Neural progenitor cell (in vitro differentiated cells): ENCODE measurements at places on chromosomes 16 and 17. TPM values are rescaled to one million over a fixed set of nuclear protein-coding genes. Genes with fewer than 3 reads are reported as not detected.

Gene IGSF6
- not detected in 2 replicates for total RNA-seq

Gene ABCA3
- 9.7 and 10.8 TPM in 2 replicates for total RNA-seq

Gene SLFN14
- total RNA-seq, result not detected in 2 replicates

Gene AGRP
- not detected in 2 replicates for total RNA-seq

Gene KIF18B
- 15.1 and 46.0 TPM in 2 replicates for total RNA-seq

Gene G6PC1
- total RNA-seq, result not detected in 2 replicates

Gene ITPRIPL2
- 3.7 and 5.4 TPM in 2 replicates for total RNA-seq

Gene MT4
- not detected in 2 replicates for total RNA-seq

Gene CSH1
- total RNA-seq, result not detected in 2 replicates

Gene ZNF629
- 13.7 and 24.5 TPM in 2 replicates for total RNA-seq

Gene ZG16
- not detected in 2 replicates for total RNA-seq

Gene CCDC40
- 7.7 and 11.8 TPM in 2 replicates for total RNA-seq

Gene RAC3
- 31.6 and 81.2 TPM in 2 replicates for total RNA-seq

Gene RPS2
- total RNA-seq, result 3,079 and 5,348 TPM in 2 replicates

Gene TAC4
- not detected in 2 replicates for total RNA-seq

Gene CIBAR2
- total RNA-seq, result 0.43 TPM in 1 of 2 replicates, not detected in the other

Gene TMEM100
- total RNA-seq, result 0.59 and 1.2 TPM in 2 replicates

Gene B4GALNT2
- not detected in 2 replicates for total RNA-seq

Gene CTRL
- 0.40 and 0.45 TPM in 2 replicates for total RNA-seq

Gene MMP15
- total RNA-seq, result 7.2 and 26.0 TPM in 2 replicates

Gene RUSF1
- 11.5 and 54.9 TPM in 2 replicates for total RNA-seq

Gene SLC5A11
- total RNA-seq, result 0.09 TPM in 1 of 2 replicates, not detected in the other

Gene MYH2
- 0.19 and 0.37 TPM in 2 replicates for total RNA-seq

Gene TNS4
- total RNA-seq, result not detected in 2 replicates

Gene ZNF821
- 10.3 and 23.6 TPM in 2 replicates for total RNA-seq

Gene KNOP1
- 126 and 130 TPM in 2 replicates for total RNA-seq

Gene LRRC3C
- not detected in 2 replicates for total RNA-seq

Gene ARHGAP44
- 8.7 and 10.6 TPM in 2 replicates for total RNA-seq

Gene CCL1
- total RNA-seq, result not detected in 2 replicates

Gene RPS15A
- 3,933 and 4,863 TPM in 2 replicates for total RNA-seq

Gene ELMO3
- 1.9 TPM in 1 of 2 replicates, not detected in the other for total RNA-seq

Gene SNX20
- not detected in 2 replicates for total RNA-seq

Gene KRT13
- not detected in 2 replicates for total RNA-seq

Gene OTOP3
- not detected in 2 replicates for total RNA-seq

Gene OTOP2
- not detected in 2 replicates for total RNA-seq
